ENCODE measurements at places on chromosomes 1 and 21.

GRCh38 chr1:7409278-7409677 is 361.8 kb upstream of the VAMP3 start:
- DNase-seq = no peak

DNA sequence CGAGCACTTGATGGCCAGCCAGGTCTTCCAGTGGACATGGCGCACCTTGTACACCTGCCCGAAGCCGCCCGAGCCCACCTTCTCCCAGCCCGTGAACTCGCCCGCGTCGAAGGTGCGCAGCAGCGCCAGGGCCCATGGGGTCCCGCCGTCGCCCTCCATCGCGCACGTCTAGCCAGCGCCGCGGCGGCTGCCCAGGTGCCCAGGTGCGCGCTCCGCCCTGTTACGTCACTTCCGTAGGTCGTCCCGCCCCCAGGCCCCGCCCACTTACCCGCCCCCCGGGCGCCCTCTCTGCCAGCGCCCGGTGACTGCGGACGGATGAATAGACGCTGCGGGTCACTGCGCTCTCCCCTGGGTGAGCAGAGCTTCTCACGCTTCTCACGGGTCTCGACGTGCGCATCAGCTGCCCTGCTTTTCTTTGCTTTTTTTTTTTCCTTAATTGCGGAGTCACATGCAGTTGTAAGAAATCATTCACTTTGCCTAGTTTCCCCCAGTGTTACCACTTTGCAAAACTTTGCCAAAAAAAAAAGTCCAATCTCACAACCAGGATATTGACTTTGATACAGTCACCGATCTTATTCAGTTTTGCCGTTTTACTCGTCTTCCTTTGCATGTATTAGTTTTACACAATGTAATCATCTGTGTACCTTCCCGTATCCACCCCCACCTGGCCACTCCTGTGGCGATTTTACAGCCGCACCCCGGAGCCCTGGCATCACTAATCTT is at the start of gene RIPK4:
Gene RIPK4, minus strand, starts transcription at position 170 of the 723 bp plus-strand sequence. Its CDS starts 11 bp downstream, at position 159.
- no peak for DNase-seq

DNA sequence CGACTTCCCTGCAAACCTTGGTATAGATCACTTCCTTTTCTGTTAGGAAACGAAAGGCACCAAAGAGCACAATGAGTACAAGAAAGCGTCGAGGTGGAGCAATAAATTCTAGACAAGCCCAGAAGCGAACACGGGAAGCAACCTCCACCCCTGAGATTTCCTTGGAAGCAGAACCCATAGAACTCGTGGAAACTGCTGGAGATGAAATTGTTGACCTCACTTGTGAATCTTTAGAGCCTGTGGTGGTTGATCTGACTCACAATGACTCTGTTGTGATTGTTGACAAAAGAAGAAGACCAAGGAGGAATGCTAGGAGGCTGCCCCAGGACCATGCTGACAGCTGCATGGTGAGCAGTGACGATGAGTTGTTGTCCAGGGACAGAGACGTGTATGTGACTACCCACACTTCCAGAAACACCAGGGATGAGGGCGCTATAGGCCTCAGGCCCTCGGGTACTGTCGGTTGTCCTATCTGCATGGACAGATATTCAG is 18.5 kb downstream of the FAM89A start:
- no peak for DNase-seq

GRCh38 chr21:42340187-42341050 is 10.4 kb downstream of the TFF2 start:
- DNase-seq = no peak

DNA sequence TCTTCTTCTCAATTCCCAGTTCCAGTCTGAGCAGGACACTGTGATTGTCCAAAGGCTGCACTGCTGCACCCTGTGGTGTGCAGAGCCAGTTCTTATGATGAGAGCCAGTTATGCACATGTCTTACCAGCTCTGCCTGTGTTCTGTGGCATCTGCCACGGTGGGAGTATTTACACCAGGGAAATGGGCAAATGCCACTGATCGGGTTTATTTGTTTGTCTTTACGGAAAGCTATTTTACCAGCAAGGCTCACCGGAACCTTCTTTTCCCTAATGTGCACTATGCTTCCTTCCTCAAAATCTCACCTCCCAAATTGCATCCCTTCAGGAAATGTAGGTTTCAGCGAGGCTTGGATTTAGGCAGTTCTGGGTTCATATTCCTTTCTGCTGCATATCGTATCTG is 49.0 kb downstream of the EVA1C start:
- no peak for DNase-seq

DNA sequence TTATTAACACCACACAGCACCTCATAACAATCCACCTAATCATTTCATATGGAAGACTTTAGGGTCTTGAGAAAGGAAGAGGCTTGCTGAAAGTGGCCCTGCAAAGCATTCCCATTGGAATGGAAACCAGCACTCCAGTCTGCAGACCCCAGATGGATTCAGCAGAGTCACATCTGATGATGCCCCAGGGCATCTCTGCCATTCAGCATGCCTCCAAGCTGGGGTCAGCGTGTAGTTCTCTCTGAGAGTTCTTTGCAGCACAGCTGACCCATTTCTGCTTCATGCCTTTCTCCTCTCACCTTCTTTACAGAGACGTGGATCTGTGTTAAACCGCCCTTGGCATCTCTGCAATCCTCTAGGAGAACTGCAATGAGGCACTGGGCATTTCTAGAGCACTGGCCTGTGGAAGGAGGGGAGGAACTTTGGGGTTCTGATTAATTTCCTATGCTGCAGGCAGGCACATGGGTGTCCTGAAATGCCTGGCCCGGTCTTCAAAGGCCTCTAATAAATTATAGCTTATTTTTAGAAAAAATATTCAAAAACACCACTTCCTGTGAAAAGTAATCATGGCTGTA is 2.6 kb upstream of the LUZP1 start:
- no peak for DNase-seq

DNA sequence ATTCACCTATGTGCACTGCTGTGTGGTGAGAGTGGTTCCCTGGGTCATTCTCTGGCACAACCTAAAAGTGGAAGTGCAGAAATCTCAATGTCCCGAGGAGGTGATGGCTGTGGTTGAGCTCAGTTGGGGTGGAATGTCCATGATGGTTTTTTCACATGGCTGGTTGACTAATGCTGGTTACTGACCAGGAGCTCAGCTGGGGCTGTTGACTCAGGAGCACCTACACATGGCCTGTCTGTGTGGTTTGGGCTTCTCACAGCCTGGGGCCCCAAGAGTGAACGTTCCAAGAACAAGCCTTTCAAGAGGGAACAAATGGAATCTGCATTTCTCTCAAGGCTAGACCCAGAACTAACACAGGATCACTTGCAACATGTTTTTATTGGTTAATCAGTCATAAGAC is 6.4 kb upstream of the KANK4 start:
- DNase-seq = no peak

GRCh38 chr1:111139324-111139955 is 453 bp downstream of the DRAM2 start:
- peak; percentile 66 for DNase-seq

- no peak for DNase-seq
Observed at GRCh38 chr1:241217516-241217915, 139.5 kb downstream of the RGS7 start.

DNA sequence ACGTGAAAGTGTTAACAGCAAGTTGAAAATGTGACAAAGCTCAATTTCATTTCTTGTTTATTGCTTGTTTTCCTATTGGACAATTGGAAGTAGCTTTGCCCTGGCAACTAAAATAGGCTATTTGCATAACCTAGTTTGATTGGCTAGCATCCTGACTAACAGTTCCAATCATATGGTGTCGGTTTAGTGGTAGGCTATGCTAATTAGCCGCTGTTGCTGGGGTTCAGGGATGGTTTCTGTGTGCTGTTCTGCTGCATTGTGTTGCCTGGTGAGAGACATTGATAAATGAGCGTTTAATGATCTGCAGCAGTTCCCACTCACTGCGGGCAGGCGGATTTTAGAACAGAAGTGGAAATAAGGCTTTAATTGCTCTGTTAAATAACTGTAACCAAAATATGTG is 68.5 kb downstream of the DYRK1A start:
- DNase-seq = peak; percentile 97

GRCh38 chr1:7262611-7263010 is 477.4 kb downstream of the CAMTA1 start:
- peak; percentile 21 for DNase-seq

DNA sequence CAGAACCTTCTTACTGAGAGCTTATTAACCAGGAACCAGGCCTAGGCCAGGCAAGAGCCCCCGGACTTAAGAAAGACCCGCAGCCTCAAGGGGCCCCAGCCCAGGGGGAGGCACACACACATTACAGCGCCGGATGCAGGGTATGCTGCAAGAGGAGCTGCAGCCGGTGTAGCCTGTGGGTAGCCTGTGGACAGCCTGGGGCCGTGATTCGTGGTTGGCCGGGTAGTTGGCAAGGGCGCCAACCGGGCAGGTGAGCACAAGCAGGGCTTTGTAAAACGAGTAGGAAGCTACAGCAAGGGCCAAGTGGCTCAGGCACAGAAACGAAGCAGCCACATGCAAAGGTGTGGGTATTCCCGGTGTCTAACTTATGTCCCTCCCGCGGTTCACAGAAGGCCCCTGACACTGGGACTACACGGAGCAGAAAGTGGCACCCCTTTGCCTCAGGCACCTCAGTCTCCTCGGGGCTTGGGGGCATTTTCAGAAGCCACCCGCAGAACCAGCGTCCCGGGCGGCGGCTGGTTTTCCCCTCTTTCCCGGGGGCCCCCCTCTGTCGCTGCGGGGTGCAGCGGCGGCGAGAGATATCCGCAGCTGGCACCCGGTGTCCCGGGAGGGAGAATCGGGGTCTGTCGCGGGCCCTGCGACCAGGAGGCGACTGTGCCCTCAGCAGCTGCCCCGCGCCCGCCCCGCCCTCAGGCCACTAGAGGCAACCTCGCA is 40.8 kb downstream of the KIAA1614 start:
- DNase-seq = peak; percentile 21

DNA sequence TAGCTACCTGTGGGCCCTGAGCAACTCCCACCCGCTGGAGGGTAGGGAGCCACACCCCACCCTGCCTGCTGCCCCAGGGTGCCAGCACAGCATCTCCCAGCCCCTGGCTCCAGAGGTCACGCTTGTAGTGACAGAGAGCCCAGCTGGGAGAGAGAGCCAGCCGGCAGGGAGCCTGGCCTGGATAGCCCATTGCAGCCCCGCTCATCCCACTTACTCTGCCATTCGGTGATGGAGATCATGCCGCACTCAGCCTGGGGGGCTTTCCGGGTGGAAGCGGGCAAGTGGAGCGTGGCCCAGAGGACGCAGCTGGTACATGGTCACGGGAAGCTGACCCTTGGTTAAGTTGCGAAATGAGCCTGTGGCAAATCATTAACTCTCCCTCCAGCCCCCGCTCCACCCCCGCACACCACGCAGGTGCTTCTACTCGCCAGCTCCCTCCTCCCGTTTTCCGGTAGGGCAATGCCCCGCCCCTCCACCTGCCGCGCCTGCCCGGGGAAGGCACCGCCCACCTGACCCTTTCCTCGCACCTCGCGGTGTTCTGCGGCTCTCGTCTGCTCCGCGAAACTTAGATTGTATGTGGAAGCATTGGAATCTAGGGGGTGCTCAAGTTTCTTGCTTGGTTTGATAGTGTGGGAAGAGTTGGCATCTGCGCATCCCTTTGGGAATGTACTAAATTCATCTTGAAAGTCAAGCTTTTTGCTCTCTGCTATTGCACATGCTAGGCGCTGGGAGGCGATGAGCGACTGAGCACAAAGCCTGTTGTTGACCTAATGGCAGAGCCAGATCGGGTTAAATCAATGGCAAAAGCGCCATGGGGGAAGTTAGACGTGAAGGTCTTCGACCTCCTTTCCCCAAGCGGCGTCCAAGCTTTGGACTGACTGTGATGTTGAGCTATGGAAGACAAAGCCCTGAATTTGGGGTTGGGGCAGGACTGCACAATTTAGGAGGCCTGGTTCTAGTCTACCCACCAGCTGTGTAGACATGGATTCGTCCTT is at the start of gene GOLT1A:
Gene GOLT1A, minus strand, starts transcription at position 321 of the 995 bp plus-strand sequence. Its CDS starts 82 bp downstream, at position 239.
- DNase-seq = no peak

DNA sequence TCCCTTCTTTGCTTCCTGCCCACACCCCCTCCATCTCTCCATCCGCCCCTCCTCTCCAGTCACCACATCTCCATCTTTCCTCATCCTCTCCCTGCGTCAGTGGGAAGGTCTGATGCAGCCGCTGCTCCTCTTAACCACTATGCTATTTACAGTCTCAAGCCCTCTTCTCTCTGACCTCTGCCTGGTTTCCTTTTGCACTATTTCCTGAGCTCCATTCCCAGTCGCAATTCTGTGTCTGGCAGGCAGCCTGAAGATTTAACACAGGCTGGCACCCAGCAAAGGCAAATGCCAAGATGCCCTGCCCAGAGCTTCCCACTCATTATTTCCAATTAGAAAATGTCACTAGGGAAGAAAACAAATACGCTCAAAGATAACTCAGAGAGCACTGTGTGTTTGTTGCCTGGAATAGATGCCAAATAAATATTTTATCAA is 89.6 kb upstream of the LPGAT1 start:
- DNase-seq = no peak

- DNase-seq = no peak
Observed at GRCh38 chr21:41801321-41802197, 34.7 kb upstream of the RIPK4 start.

DNA sequence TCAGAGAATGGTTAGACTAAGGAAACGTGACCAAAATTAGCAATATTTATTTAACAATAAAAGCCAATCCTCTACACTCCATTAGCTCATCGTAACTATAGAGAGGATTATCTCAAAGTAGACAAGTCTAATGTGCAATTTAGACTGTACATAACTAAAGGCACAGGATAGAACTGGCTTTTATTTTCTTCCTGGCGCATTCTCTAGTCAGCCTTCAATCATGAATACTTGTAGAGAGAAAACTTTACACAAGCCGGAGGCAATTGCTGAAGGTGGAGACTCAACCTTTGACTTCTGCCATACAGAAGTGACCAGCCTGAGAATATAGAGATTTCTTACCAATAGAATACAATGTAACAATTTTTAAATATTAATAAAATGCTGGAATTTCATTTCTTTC is 777.9 kb downstream of the LTN1 start:
- no peak for DNase-seq

GRCh38 chr1:28885977-28886730 is 28.2 kb upstream of the EPB41 start:
- DNase-seq = no peak

- no peak for DNase-seq
Observed at GRCh38 chr1:233721004-233721595, 107.2 kb downstream of the KCNK1 start.

DNA sequence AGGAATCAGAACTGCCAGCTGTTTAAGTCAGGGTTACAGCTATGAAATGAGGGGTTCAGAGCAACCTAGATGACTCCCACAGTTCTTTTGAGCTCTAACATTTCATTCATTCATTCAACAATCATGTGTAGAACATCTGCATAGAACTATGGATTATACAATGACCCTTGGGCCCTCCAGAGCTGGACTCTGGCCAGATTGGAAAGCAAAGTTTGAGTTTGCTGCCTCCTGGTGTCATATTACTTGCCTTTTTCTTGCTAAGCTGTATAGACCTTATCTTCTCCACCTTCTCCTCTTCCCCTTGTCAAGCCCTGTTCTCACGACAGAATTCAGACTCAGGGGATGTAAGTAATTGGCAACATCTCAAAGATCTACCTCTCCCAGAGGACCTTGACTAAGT is 4.0 kb downstream of the CASQ2 start:
- peak; percentile 11 for DNase-seq

- no peak for DNase-seq
Observed at GRCh38 chr1:56850411-56850810, 4.2 kb upstream of the C8A start.

GRCh38 chr21:17550671-17551308 is 37.9 kb downstream of the CXADR start:
- DNase-seq = no peak

GRCh38 chr1:162682013-162682419 is 49.8 kb downstream of the DDR2 start:
- no peak for DNase-seq

GRCh38 chr1:47181955-47182675 is 7.7 kb downstream of the PDZK1IP1 start:
- DNase-seq = no peak

- no peak for DNase-seq
Observed at GRCh38 chr1:221689138-221689537, 52.8 kb downstream of the DUSP10 start.
